ENCODE measurements at places on chromosomes 5 and 9.

DNA sequence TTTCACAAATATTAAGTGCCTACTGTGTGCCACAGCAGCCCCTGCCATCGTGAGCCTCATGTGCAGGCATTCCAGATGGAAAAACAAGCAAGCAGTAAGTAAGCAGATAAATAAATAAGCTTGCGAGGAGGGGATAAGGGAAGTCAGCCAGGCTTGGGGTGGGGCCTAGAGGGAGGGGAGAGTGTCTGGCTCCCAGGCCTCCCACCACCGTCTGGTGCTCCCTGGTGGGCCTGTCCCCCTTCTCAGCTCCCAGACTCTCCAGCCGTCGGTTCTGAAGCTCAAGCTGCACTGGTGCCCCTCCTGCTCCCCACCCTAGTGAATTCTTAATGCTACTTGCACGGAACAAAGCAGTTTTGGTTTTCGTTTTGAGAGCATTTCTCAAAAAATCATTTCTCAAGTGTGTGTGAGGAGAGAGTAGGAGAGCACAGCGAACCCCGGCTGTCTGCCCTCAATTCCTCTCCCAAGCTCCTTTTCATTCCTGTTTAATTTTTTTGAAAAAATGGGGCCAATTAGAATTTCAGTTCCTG is 6.6 kb upstream of the IER5L start:
- DNase-seq, result no peak

GRCh38 chr5:766666-767431 is 17.7 kb downstream of the ZDHHC11B start:
- peak; percentile 64 for DNase-seq

DNA sequence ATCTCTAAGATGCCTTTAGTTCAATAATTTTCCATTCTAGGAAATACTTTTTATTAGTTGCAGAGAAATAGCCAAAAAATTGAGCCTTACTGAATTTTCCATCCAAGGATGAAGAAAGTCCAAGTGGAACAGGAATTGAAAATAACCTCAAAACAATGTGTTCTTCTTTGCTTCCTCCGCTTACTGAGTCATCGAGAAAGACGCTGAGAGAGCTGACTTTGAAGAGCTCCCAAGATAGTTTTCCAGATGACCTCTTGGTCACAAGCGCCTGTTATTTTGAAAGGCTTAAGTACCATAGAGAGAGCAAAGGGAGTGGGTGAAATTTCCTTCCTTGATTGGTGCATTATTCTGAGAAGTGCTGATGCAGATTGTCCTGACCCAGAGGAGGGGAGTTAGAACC is 253.5 kb upstream of the ATP10B start:
- DNase-seq, result no peak

DNA sequence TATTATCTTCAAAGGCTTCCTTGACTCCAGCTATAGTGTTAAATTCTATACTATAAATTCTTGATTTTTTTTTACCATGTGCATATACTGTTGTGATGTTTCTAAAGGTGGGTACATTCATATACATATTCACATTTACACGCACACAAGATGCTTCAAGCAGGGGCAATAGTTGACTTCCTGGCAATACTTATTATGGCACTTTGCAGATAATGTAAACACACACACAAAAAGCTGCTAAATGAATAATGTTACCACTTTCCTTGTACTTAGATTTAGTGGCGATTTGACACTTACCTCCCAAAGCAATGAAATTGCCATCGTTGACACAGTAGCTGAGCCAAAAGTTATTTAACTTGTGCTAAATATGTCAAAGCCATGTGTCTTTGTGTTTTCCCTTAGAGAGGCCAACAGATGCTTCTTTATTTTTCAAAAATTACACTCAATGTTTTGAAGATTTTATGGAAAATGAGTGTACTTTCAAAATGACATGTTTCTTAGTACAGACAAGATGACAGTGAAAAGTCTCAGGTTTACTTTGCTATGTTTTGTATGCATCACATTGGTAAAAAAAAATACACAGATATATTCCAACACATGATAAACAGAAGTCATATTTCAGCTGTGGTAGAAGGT is 12.2 kb upstream of the ERAP2 start:
- DNase-seq, result no peak

GRCh38 chr9:23538067-23538402 is 288.0 kb downstream of the ELAVL2 start:
- no peak for DNase-seq

DNA sequence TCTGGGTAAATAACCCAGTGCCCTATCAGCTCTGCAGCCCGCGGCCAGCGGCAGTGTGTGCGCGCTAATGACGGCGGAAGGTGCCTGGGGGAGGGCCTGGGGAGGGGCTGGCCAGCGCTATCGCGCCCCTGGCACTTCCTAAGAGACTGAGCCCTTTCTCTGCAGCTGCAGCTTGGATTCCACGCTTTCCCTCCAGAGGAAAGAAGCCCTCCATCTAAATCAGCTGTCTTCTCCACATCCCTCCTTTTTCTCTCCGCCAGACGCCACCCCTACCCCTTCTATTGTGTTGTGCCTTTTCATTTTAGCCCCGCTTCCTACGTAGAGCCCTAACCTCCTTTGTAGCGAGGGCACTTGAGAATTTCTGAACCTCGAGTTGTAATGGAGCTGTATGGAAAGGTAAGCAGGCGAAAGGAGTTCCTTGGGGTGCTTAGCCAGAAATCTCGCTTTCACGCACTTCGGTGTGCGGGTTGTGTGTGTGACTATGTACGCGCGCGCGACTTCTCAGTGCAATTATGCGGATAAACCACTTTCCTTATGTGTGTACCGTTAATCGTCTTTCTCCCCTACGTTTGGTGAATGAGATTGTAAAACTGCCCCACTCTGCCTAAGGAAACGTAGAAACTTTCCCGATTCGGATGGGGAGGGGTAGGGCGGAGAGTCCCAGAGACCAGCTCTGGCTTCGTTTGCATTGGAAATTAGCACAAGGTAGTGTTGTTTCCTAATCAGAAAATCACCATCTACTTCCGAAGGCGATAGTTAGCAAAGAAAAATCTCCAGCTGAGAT is 664 bp upstream of the RAB3C start:
- DNase-seq, result no peak

DNA sequence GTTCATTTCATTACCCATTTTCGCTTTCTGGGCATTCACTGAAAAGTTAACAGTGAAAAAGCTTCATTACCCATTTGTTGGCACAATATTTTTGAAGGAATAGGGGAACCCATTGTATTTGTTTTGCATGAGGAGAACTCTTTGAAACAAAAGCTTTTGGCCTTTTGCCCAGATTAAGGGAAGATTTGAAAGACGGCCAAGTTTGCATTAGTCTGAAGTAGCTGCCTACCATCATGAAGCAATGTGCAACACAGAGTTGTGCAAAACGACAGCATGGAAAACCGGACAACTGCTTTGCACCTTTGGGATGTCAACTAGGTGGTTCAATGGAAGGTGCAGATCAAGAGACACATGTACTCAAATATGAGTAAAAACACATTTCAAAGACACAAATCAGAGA is 84.9 kb downstream of the TRPM3 start:
- DNase-seq, result no peak

DNA sequence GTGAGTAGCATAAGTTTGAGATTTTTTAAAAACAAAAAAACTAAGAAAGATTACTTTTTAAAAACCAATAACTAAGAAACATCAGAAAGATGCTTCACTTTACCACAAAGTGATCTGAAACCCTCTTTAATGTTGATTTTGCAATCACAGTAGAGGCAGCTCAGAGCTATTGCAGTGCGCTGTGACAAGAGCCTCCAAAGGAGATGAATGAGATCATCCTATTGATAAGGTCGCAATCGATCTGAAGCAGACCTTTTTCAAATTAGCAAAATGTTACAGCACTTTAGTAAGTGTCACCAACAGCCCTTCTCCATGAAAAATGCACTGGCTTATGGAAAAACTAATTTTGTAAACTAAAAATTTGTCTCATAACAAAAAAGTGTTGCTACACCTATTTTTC is 284.6 kb upstream of the EFNA5 start:
- DNase-seq, result no peak

GRCh38 chr5:124056991-124057723 is 545.2 kb downstream of the CSNK1G3 start:
- DNase-seq, result no peak

DNA sequence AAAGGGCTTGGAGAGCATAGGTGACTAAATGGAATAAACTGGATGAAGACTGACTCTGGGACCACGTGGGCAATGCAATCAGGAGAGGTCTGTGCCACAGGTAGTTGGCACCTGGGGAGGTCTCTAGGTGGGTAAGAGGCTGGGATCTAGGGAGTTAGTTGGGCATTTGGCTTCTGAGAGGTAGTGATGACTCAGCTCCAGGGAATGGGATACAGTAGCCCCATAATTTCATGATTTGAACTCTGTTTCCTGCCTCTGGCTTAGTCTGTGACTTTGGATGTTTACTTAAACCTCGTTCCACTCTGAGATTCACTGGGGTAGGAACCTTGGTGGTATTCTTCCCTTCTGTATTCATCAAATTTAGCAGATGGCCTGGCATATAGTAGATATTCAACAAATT is 240.8 kb downstream of the KIF4B start:
- no peak for DNase-seq
